Motor neuron (in vitro differentiated cells): ENCODE measurements at places on chromosomes 7 and 10. TPM values are rescaled to one million over a fixed set of nuclear protein-coding genes. Genes with fewer than 3 reads are reported as not detected.
A peak's percentile ranks its signal among the peaks of the same experiment; 100 is the strongest.

GRCh38 chr10:28496481-28496961 is 36.4 kb upstream of the WAC start:
- ATAC-seq: no peak

DNA sequence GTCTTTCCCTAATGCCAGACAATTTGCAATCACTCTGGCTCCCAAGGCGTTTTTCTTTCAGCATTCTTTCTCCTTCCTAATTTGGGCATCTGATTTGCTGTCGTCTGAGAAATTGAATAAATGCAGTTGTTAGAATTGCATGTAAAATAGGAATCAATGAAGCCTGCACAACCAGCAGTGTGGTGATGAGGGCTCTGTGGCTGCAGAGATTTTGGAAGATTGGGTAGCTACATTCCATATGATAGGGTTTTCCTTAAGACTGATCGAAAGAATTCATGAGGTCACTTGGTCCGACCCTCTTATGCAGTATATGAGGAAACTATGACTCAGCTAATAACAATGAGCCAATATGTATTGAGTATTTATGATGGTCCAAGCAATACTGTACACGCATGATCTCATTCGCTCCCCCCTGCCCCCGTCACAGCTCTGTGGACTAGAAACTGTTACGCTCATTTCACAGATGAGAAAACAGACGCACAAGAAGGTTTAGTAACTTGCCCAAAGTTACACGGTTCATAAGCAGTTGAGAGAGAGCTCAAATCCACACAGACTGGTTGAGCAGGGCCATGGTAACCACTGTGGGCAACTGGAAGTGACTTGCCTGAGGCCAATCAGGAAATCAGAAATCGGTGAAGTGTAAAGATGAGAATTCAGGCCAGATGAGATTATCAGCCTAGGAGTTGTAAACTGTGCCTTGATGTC is 527.2 kb downstream of the GATA3 start:
- ATAC-seq: no peak

DNA sequence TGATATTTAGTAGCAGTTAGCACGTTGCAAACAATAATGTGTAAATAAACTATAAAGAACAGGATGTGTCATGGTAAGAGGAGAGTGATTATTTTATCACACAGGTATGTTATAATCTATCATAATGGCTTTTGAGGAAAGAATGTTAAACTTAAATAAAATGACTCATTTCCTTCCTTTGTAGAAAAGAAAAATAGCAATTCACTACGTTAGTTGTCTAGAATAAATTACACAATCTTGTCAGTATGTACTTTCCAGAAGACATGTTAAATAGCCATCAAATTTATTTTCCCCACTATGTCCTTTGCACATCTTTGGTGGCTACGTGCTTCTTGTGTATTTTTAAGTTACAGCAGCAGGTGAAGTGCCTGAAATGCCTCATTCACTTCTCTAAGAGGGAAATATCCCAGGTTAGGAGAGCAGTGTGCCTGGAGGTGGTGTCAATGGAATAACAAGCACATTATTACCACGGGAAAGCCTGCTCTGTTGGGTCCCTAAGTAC is 133.8 kb downstream of the SEMA3A start:
- ATAC-seq: no peak

DNA sequence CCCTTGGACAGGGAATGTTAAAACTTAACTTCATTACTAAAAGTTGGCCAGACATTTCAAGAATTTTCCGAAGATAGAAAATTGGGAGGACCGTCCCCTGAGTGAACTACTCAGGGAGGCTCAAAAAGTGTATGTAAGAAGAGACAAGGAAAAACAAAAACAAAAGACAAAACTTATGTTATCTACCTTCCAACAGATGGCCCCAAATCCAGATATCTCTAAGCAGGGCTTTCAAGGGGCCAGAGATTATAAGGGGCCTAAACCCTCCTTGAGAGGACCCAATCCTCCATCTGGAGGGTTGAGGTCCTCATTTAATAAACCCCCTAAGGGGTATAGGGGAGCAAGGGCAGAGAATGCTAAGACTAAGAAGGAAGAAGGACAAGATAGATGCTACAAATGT is 203.6 kb downstream of the SH2D4B start:
- no peak for ATAC-seq

GRCh38 chr7:7970531-7971307 is 2.1 kb downstream of the GLCCI1 start:
- no peak for ATAC-seq

- no peak for ATAC-seq
Observed at GRCh38 chr10:102069071-102069470, 3.9 kb downstream of the HPS6 start.

- no peak for ATAC-seq
Observed at GRCh38 chr10:129678186-129678585, 211.1 kb downstream of the MGMT start.

DNA sequence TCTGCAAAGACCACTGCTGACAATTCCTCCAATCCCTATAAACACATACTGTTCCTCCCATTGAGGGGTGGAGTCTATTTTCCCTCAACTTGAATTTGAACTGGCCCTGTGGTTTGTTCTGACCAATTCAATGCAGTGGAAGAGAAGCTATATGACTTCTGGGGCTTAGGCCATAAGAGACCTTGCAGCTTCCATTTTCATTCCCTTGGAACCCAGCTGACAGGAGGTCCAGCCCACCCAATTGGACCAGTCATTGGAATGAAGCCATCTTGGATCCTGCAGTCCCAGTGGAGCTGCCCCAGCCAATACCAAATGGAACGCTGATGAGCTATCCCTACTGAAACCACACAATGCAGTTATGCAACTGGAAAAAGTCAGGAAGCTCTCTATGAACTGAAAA is 8.9 kb upstream of the TMED4 start:
- no peak for ATAC-seq

DNA sequence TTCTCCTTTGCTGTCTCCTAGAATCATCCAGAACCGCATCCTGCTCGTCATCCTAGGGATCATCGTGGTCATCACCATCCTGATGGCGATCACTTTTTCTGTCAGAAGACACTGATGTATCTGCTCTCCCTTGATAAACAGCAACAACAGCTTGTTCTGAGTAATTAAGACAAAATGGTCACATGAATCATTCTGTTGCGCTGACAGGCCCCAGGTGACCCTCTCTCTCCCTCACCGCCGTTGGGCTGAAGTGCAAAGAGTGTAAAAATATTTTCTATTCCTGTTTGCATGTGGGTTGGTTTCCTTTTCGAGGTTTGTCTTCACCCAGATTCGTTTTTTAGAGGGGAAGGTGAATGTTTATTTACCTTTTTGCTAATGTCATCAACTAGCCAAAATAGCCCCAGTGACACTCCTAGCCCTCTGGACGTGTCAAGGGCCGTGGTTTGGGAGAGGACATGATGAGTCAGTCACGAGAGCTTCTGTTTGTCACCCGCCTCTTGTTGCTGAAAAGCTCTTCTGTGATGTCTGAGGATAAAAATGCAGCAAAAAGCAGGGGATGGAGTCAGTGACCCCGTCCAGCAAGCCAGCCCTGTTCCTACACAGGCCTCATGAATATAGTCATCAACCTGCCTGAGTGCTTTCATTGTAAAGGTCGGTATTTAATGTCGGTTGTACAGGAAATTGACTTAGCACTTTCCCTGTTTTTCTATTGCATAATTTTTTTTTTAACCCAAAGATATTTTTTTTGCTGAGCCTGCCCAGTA is 134.6 kb upstream of the TCF7L2 start:
- peak; percentile 83 for ATAC-seq

DNA sequence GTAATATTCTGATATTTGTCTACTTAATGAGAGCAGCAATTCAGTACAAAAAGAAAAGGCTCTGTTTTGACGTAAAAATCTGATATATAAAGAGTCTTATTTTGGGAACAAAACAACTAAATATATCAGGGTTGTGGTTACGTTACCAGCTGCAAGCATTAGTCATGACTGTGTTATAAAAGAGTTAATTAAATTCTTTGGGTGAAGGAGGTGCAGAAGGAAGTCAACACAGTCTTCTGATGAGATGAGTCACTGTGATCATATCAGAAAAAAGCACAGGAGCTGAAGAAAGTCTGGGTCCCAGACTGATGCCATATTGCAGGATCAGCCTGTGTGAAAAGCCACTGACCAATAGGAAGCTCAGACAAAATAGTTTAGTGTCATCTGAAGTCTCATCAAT is 234.3 kb upstream of the TEX47 start:
- peak; percentile 74 for ATAC-seq

- no peak for ATAC-seq
Observed at GRCh38 chr7:31284106-31284505, 56.4 kb downstream of the NEUROD6 start.

DNA sequence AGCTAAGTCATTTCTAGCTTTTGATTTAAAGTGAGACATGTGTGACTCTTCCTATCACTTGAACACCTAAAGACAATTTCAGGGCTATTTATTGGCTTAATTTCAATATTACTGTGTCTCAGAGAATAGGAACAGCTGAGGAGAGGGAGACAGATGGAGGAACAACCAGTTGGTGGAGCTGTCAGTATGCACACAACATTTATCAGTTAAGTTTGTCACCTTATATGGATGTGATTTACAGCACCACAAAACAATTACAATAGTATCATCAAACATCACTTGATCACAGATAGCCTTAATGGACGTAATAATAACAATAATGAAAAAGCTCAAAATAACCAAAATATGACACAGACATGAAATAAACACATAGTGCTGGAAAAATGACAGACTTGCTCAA is 129.6 kb downstream of the NPSR1 start:
- ATAC-seq: no peak

DNA sequence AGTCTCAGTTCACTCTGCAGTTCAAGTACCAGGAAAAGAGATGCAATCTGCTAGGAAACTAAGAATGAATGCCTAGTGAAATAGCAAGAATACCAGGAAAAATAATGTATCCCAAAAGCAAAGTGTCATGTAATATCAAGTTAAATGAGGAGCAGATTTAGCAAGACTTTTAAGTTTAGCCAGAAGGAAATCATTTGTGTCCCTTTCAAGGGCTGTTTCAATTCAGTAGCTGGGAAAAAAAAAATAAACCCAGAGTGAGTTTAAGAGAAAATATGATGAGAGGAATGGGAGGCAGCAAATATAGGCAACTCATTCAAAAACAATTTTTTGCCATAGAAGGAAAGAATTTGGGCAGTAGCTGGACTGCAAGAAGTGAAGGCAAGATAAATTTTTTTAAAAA is 135.8 kb downstream of the DGKB start:
- no peak for ATAC-seq

DNA sequence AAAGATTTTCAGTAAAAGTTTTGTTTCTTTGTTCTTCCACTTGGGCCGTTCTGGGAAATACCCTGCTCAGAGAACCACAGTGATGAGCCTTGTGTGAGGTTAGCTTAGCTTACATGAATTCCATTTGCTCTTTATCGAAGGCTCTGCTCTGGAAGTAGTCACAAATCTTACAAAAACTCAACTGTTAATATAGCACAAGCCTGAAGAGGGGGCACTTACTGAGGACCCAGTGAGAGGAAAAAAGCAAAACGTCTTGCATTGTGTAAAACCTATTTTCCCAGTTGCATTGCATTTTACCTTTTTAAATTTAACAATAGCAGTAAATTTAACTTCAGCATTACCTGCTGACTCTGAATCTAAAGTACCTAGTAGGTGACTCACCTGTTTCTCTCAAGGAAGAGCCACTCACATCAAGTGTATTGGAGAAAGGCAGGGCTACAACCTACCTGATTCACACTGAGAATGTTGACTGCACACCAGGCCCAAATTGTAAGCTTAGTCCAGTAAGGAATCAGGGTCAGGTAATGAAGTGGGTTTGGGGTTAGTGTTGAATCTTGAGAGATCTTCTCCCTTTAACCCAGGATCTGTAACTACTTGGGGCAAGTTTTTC is 42.3 kb downstream of the PPP1R17 start:
- ATAC-seq: no peak

DNA sequence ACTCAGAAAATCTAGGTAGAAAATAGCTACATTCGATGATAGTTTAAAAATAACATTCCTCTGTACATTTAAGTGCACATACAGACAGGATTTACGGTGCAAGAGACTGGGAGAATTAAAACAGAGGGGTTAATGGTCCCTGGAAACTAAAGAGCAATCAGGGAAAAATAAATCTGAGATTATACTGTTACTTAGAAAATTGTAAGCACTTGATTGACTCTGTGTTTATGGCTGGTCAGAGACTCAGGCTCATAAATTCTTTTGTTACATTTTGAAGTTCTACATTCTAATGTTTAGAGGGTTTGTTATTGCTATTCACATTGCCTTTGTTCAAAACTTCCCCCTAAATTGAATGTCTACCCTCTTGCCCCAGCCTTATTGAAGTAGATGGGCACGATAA is 54.4 kb downstream of the CDCA7L start:
- ATAC-seq: peak; percentile 42

DNA sequence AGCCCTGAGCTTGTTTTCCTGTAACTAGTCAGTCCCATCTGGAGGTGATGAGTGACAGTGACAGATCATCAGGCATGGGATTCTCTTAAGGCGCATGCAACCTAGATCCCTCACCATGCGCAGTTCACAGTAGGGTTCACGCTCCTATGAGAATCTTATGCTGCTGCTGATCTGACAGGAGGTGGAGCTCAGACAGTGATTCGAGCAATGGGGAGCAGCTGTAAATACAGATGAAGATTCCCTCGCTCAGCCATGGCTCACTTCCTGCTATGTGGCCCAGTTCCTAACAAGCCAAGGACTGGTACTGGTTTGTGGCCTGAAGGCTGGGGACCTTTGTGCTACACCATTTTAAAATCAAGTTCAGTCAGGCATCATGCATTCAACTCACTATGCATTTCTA is 221.7 kb downstream of the KIAA1217 start:
- ATAC-seq: no peak

DNA sequence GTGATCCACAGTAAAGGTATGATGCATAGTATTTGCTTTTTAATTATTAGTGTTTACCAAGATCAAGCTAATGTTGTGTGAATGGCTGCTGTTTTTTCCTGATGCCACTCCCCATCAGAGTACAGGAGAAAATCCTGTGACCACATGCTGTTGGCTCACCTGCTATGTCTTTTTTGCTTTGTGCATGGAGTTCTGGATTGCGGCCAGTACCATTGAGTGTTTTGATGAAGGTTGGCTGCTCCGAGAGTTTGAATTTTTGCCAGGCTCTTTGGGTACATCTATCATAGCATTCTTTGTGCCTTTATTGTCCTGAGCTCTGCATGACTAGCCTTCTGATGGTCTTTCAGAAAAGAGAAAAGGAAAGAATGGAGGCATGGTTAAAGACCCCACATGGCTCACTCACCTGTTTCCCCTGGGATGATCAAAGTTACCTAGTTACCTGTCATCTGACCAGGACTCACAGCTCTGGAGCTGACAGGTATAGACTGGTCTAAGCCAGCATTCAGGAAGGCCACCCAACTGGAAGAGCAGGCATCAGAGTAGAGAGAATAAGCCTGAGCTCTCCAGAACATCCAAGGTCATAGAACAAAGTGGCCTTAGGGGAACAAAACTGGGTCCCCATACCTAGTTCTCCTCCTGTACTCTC is 11.8 kb upstream of the SGPL1 start:
- no peak for ATAC-seq

GRCh38 chr10:62738916-62739315 is 65.6 kb upstream of the ADO start:
- no peak for ATAC-seq

Gene RBM20
- total RNA-seq: 0.49 and 3.2 TPM in 2 replicates

Gene CALHM1
- 0.08 and 0.14 TPM in 2 replicates for total RNA-seq

Gene FBXO24
- 1.6 and 1.9 TPM in 2 replicates for total RNA-seq

Gene AGAP5
- 3.8 and 6.5 TPM in 2 replicates for total RNA-seq
